ENCODE measurements at places on chromosomes 7 and 10. TPM values are rescaled to one million over a fixed set of nuclear protein-coding genes. Genes with fewer than 3 reads are reported as not detected.

GRCh38 chr10:28291881-28292297, 11.0 kb downstream of the MPP7 start:
- no peak for DNase-seq

DNA sequence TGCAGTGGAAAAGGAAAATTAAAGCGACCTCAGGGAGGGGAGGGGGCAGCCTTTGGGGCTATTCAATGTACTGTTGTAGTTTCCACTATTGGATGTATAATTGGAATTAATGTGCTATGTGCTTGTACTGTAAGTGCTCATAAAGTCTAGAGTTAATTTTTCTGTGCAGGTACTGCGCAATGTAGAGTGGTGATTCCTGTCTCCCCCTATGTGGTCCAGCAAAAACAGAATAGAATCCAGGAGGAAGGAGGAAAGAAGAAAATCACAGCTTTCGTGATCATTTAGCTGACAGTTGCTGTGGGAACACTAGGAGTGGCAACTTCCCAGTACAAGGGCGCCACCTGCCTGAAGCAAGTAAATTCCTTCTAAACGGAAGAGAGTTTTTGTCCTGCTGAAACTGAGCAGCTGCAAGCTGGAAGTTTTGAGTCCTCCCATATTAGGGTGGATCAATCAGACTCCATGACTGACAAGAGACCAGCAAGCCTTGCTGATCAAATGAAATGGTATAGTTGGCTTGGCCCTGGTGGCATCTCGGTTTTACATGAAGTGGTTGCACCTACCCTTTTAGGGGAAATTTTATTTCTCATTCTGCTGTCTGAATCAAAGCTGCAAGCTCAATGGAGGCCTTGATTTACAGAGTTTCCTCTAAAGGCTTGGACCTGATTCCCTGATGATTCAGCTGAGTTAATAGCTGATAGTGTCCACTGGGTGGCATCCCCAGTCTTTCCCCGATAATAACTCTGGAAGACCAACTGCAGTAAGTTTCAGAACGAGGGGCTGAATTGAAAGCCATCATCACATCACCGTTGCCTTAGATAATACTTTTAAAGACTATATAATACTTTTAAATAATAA, 299.8 kb downstream of the HGF start:
- peak; percentile 65 for DNase-seq

- no peak for DNase-seq
These were observed 185.5 kb downstream of the ZNF365 start for GRCh38 chr10:62559481-62560200.

GRCh38 chr10:104650072-104650471, 9.0 kb downstream of the SORCS3 start:
- no peak for DNase-seq

The GTF2IRD2 gene
- polyA plus RNA-seq = 42.1 TPM

DNA sequence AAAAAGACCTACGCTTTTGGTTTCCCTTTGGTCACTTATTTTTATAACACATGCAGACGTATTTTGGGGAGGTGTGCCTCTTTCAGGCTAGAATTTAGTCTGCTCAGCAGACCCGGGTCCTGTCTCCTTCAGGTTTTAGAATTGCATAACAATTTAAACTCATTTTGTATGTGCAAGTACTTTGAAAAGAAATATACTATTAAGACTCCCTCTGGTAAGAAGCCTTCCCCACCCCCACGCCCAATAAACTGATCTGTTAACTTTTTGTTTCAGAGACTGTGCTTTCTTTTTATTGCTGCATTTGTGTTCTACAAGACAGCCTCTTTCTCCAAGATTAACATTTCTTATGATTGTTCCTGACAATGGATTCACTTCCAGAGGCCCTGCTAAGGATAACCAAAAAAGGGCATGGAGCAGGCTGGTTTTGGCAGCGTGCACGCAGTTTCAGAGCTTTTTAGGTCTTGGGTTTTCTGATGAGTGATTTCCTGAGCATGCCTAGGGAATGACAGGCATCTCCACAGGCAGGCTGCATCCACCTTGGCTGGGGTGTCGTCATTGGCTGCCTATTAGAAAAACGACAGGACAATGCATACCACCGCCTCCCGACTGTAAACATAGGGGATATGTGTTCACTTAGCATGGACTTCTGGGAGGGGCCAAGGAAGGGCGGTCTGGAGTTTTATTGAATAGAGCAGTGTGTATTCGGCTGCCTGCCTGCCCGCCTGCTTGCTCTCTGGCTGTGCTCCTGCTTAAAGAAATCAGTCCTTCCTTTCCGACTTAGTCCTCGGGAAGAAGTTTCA, at the start of gene CALD1:
TSS of gene CALD1 (plus strand) at position 694 of the 800 bp plus-strand sequence. CDS start 88,100 bp downstream, outside the sequence.
- DNase-seq = peak; percentile 60

The LEP gene
- 0.07 TPM for polyA plus RNA-seq

The HDAC9 gene
- 10.1 TPM for polyA plus RNA-seq

GRCh38 chr10:2874963-2875362, 192.4 kb upstream of the PFKP start:
- DNase-seq = no peak

- no peak for DNase-seq
These were observed 51.2 kb downstream of the PDE1C start for GRCh38 chr7:32018845-32019578.

DNA sequence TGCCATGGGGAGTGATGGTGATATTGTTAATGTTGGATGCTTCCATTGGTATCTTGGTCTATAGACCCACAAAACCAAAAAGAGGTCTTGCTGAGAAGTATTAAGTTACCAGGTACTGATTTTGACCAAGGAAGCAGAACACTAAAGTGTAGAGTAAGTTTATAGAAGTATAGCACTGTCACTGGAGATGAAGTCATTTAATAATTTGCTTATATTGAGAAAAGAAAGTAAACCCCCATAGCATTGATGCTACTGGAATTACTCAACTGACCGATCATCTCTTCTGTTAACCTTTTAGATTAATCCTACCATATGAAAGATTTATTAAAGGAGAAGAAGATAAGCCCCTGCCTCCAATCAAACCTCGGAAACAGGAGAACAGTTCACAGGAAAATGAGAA, 183.2 kb downstream of the RTKN2 start:
- no peak for DNase-seq

Measured in left lung (tissue), 14 donors.